ENCODE measurements at places on chromosomes 6 and 20.

DNA sequence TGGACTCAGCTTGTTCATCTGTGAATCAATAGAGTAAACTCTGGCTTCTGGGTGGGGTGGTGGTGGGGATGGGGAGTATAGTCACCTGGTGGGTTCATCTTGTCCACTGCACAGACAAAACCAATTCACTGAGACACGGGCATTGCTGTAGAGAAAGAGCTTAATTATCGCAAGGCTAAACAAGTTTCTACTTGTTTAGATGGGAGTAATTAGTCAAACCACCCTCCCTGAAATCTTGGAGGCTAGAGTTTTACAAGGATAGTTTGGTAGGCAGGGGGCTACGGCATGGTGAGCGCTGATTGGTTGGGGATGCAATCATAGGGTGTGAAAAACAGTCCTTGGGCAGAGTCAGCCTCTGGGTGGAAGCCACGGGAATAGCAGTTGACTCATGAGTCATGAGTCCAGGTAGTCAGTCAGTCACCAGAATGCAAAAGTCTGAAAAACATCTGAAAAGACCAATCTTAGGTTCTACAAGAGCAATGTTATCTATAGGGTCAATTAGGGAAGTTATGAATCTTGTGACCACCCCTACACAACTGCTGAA is 77.8 kb downstream of the STMND1 start:
- no peak for DNase-seq

- no peak for DNase-seq
Measured at GRCh38 chr6:164122109-164122508, 707.6 kb downstream of the QKI start.

DNA sequence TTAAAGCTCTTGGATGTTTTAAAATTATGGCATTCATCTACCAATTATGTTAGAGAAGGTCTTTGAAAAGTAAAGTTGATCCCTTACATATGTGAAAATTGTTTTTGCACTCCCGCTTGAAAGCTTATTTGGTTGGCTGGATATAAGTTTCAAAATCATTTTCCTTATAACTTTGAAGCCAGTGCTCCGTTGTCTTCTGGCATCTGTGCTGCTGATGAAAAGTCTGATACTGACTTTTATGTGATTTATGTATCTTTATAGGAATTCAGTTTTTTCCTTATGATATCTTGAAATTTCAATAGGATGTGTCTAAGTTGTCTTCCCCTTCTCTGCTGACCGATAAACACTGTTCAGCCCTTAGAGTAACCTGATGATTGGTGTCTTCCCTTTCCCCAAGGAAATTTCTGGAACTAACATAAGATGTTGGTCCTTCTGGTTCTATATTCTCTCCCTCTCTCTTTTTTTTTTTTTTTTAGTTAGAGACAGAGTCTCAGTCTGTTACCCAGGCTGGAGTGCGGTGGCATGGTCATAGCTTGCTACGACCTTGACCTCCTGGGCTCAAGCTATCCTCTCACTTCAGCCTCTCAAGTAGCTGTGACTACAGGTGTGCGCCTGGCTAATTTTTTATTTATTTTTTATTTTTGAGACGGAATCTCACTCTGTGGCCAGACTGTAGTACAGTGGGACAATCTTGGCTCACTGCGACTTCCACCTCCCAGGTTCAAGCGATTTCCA is 12.7 kb downstream of the PANK2 start:
- DNase-seq = no peak

DNA sequence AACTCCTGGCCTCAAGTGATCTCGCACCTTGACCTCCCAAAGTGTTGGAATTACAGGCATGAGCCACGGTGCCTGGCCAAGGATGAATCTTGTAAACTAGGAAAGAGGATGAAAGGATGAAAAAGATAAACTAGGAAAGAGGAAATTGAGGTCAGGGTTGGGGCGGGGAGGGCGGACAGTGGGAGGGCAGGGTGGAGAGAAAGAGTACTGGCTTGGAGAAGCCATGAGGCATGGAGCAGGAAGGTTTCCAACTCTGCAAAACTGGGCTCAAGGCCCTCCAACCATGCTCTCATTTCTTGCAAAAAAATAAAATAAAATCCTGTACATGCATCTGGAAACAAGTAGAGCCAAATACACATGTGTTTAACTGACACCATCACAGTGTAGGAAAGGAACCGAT is 256.6 kb upstream of the SGK1 start:
- no peak for DNase-seq

DNA sequence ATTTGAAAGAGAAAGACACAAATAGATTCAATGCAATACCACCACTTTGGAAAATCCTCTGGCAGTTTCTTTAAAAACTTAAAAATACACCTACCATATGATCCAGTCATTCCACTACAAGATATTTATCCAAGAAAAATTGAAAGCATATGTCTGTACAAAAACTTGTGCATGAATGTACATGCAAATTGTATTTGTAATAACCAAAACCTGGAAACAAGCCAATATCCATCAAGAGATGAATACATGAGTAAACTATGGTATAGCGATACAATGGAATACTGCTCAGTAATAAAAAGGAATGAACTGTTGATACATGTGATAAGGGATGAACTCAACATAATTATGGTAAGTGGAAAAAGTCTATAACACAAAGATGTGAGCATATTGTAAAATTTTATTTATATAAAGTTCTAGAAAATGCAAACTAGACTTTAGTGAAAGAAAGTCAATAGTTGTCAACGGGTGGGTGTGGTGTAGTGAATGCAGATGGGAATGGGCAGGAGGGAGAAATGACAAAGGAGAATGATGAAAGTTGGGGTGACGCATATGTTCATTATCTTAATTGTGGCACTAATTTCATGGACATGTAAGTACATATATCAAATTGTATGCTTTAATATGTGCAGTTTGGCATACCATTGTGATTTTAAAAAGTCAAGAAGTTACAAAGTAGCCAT is 347.5 kb downstream of the SAMD5 start:
- no peak for DNase-seq

- no peak for DNase-seq
Measured at GRCh38 chr20:42807876-42808275, 381.8 kb downstream of the PTPRT start.

DNA sequence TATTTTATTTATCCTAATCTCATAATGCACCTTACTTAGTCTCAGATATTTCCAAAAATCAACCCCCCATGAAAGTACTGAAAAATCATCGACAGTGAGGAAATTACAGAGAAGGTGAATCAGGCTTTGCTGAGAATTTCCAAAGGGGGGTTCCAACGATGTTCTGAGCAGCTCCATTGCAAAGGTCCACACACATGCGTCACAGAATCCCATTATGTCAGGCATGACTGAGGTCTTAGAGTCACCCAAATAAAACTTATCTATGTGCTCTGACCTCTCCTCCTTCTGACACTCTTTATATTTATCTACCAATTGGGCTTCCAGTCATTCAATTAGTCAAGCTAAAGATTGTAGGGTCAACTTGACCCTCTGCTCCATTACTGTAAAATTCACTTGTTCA is 12.7 kb upstream of the LRRN4 start:
- no peak for DNase-seq

- DNase-seq = no peak
Measured at GRCh38 chr20:58877976-58878360, 25.5 kb downstream of the GNAS start.

DNA sequence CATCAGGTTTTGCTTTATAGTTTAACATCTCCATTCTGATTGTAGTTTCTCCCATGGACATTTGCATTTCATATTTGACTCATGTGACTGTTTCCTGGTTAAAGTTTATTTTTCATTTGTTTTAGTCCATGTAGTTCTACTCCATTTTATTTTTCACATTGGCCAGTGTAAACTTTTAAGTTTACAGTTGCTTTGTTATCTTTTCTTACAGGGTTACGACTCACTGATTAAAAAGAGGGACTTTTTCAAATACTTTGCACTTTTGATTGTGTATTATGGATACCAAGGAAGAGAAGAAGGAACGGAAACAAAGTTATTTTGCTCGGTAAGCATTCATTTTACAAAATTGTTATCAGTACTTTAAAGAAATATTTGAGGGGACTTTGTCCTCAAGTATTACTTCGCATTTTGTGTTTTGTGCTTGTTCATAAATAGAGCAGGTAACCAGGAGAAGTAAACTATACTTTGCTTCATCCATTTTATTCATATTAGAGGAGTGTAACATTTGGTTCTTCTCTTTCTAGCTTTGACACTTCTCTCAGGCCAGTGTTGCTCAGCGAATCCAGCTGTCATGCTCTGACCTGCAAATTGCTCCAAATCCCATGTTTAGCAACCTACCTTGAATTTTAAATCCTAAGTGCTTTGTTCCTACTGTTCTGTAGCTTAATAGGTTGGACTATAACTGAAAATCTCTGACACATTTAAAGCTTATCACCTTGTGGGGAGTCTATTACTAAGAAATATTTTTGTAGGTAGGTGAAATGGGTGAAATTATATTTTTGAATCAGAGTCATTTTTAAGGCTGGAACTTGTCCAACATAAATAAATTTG is 24.5 kb downstream of the NCOA7 start:
- DNase-seq = no peak

Data from stimulated activated CD4-positive, alpha-beta T cell treated with anti-CD3 and anti-CD28 coated beads, TNF-alpha, amount 100 ng/mL, for 48 hours (primary cell).